ENCODE measurements at places on chromosomes 6 and 20. TPM values are rescaled to one million over a fixed set of nuclear protein-coding genes. Genes with fewer than 3 reads are reported as not detected.

Gene CALHM4
- not detected for total RNA-seq

Gene KCNQ5
- 0.52 TPM for total RNA-seq

Gene MYLIP
- total RNA-seq = 95.5 TPM

Gene LHFPL5
- not detected for total RNA-seq

Gene SYTL3
- total RNA-seq = 5.7 TPM

Gene EFHC1
- total RNA-seq = 14.1 TPM

Gene MUCL3
- not detected for total RNA-seq

Gene RARS2
- total RNA-seq = 31.8 TPM

Gene TINAG
- total RNA-seq = 0.52 TPM

Gene RAET1L
- not detected for total RNA-seq

Gene SLA2
- not detected for total RNA-seq

Gene PKHD1
- total RNA-seq = 38.6 TPM

Gene UNC5CL
- 2.1 TPM for total RNA-seq

Gene ELOVL2
- total RNA-seq = 0.52 TPM

Gene CDSN
- total RNA-seq = not detected

Gene TPD52L1
- 14.6 TPM for total RNA-seq

Gene BPIFB1
- total RNA-seq = not detected

Gene EEF1A1
- total RNA-seq = 25,587 TPM

Gene CD2AP
- total RNA-seq = 13.6 TPM

Gene EHMT2
- total RNA-seq = 24.0 TPM

Gene TMEM170B
- 6.3 TPM for total RNA-seq

Gene CD24
- 16.7 TPM for total RNA-seq

Gene PEX7
- total RNA-seq = 10.4 TPM

Gene HEY2
- total RNA-seq = 7.3 TPM

Gene NEDD9
- 21.4 TPM for total RNA-seq

Gene DNPH1
- total RNA-seq = 31.3 TPM

Measured in skeletal muscle tissue (tissue), 5 donors.